ENCODE measurements at places on chromosomes 4 and X.

DNA sequence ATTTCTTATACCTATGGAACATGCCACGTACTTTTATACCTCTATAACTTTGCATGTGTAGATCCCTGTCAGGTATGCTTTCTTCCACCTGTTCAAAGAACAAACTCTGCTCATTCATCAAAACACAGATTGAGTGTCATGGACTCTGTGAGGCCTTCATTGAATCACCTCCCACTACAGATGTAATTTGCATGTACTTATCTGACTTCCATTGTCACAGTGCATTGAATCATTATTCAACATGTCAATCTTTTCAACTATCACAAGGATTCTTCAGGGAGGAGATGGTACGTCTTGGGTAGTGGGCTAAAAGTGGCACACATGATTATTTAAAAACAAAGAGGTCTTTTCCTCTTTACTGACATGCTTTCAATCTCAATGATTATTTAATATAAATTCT is 24.1 kb downstream of the SPOCK3 start:
- DNase-seq: no peak

DNA sequence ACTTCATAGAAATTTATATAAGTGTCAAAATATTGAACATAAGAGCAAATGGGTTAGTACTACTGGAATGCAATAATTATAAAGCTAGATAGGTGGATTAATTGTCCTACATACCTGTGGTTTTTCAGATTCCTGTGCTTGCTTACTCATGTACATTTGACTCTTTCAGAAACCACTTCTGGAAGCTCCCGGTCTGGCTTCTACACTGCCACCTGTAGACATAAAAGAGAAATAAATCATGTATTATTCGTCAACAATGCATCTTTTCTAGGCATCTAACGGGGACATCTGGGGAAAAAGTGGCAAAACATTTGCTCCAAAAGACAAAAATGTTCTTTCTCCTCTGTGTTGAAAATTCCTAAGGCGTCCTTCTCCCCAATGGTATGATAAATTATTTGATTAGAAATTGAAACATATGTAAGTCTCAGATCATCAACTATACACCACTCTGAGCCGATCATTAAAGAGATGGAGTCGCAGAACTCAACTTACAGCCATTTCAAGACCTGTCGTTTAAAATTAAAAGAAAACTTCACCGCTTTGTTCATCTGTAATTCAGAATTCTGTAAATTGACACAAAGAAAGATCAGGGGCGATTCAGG is 648.7 kb upstream of the DIPK2B start:
- DNase-seq: no peak

DNA sequence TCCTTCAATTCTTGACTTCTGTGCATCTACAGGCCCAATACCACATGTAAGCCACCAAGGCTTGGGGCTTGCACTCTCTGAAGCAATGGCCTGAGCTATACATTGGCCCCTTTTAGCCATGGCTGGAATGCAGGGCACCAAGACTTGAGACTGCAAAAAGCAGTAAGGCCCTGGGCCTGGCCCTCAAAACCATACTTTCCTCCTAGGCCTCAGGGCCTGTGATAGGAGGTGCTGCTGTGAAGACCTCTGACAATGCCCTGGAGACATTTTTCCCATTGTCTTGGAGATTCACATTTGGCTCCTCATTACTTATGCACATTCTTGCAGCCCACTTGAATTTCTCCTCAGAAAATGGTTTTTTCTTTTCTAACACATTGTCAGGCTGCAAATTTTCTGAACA is 68.5 kb upstream of the FSTL5 start:
- DNase-seq: no peak

DNA sequence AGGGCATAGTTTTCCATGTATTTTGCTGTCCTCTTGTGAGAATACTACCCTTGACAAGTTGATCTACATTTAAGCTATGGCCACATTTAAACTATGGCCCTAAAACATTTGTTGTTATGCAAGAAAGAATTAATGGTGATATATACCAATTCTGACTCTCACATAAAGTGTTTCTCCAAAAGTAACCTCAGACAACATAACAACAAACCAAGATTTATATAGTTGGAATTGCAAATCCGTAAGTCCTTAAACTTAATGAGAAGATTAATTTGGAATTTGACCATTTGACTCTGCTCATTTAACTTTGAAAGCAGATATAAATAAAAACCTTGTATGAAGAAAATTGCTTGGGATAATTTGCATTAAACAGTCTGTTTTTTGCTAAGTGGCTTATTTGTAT is 38.9 kb downstream of the RUFY3 start:
- DNase-seq: no peak

DNA sequence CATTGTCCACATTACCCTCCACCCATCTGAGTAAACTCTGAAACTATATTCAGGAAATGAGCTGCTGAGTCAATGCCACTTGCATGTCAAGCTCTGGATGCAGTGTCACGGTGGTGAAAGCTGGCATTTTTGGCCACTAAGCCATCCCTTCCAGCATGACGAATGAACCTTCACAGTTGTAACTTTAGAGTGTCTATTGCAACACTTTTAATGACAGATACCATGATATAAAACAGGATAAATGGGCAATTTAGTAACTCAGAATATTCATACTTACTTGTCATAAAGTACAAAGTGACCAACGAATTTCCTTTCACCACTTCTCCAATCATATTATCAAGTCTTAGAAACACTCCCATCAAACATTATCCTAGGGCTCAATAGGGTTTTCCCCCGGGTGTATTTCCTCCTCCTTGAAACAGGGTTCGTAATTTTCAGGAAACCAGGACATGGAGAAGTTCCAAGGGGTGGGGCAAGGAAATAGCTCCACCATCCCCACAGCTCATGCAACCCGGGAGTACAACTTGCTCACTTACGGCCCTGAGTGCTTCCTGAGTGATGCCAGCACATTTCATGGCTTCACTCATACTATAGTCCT is 73.1 kb downstream of the MTHFD2L start:
- DNase-seq: no peak

All from activated CD4-positive, alpha-beta T cell treated with anti-CD3 and anti-CD28 coated beads, Interleukin-2, amount 50 U/mL, for 4 hours (primary cell).